Thyroid gland (tissue), 4 donors: ENCODE measurements at places on chromosomes 5 and 9. TPM values are rescaled to one million over a fixed set of nuclear protein-coding genes. Genes with fewer than 3 reads are reported as not detected.

Gene FAM78A
- 1.9 TPM for total RNA-seq

Gene ACOT12
- total RNA-seq, result not detected

Gene LCN6
- 10.0 TPM for total RNA-seq

DNA sequence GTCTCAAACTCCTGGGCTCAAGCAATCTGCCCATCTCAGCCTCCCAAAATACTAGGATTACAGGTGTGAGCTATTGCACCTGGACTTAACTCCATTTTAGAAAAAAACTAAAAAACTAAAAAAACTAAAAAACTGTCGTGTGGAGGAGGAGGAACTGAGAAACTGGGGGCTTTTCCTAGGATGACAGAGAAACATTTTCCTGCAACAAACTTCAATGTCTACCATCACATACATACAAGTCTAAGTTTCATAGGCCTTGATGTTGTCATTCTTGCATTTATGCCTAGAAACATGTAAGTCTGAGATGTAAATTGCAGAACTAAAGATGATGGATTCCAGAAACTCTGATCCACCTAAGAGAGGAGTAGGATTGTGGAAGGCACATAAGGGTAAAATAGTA is 556.8 kb downstream of the RAB3C start:
- no peak for DNase-seq
- no peaks in the 10 kb centered on the region for H3K27me3 ChIP-seq

DNA sequence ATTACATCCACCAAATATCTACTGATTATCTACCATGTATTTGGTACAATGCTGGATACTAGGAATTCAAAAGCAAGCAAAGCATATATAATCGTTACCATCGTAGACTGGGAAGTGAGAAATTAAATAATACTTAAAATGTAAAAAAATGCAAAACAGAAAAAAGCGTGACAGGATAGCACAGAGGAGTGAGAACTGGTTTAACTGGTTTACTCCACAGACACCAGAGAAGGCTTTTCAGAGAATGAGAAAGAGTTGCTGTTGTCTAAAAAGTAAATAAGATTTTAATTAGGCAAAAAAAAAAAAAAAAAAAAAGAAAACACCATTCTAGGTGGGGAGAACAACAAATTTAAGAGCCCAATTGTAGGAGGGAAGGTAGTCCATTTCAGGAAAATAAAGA is 657.9 kb upstream of the ST8SIA4 start:
- H3K36me3 ChIP-seq, result no peaks in the 10 kb centered on the region
- no peak for DNase-seq
- no peaks in the 10 kb centered on the region for H3K27me3 ChIP-seq
- H3K4me3 ChIP-seq, result no peak overlapping the region
- no peaks in the 10 kb centered on the region for H3K4me1 ChIP-seq
- no peak overlapping the region for H3K27ac ChIP-seq

GRCh38 chr9:85723215-85723614 is 18.5 kb downstream of the AGTPBP1 start:
- no peak overlapping the region for H3K4me3 ChIP-seq
- H3K4me1 ChIP-seq, result no peaks in the 10 kb centered on the region
- no peak for DNase-seq
- H3K27me3 ChIP-seq, result no peaks in the 10 kb centered on the region
- H3K27ac ChIP-seq, result no peak overlapping the region

DNA sequence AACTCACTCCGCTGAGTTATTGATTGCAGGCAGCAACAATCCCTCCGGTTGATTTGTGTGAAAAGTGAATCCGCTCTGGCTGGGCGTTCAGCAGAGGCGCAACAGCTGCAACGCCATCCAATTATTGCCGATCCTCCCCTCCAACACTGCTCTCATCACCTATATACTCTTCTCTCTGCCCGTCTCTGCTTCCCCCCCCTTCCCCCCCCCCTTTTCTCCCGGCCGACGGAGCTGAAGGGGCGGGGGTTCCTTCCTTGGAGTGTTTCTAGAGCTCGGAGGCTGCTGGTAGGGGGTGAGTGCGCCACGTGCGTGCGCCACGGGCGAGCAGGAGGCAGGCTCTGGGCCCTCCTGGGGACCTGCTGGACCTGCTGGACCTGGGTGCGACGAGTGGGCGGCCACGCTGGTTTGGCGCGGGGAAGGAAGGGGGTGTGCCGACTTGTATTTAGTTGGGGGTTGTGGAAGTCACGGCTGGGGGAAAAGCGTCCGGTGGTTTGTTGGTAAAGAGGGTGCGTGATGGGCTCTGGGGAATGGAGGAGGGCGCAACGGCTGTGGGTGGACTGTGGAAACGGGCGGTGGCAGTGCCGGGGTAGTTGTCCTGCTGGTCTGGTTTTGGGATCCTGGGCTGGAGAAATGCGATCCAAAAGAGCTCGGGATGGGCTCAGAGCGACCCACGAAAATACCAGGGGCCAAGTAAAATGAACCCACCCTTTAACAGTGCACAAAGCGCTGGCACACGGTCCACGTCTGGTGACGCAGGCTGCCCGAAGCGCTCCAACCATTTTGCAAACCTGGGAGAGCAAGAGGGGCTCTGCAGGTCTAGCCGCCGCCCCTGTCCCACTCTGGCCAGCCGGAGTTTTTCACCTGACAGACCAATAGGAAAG is 6.4 kb upstream of the MEF2C start:
- H3K27me3 ChIP-seq, result no peaks in the 10 kb centered on the region
- no peaks in the 10 kb centered on the region for H3K36me3 ChIP-seq
- H3K27ac ChIP-seq, result peak overlapping the region; percentile 97
- H3K4me3 ChIP-seq, result peak overlapping the region; percentile 53
- peaks cover 39% of the 10 kb centered on the region for H3K4me1 ChIP-seq
